ENCODE measurements at places on chromosomes 3 and 15.

GRCh38 chr3:155495387-155495786 is 201.9 kb upstream of the STRIT1 start:
- no peak for DNase-seq

DNA sequence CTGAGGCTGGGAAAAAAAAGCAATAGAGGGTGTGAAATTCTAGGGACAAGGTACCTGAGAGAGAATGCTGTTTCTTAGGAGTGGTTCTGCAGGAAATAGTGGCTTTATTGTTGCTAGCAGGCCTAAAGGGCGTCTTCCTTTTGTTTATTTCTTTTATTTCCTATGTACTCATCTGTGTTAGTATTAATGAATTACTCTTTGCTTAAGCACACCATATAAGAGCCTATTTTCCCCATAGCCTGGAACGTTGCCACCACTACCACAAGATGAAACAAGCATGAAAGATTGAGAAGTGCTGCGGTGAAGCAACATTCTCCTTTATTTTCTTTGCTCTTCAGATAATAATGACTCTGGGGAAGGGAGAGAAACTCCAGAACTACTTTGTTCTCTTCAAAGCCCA is 21.3 kb upstream of the GOLIM4 start:
- DNase-seq, result no peak

GRCh38 chr3:116118475-116119169 is 326.7 kb downstream of the LSAMP start:
- DNase-seq, result no peak

DNA sequence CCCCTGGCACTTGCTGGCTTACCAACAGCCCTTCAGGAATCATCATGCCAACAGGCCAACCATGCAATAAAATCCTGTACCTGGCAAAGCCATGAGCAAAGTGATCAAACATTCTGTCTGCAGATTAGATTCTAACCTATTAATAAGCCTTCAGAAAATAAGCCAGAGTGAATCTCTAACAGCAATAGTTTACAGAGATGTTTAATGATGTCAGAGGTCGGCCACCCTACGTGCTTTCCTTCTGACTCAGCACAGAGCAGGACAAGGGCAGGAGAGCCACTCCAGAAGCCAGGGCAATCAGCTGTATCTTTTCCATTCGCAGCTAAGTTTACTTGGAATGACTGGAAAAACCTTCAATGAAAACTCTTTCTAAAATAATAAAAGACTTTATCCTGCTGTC is 13.1 kb downstream of the COL8A1 start:
- no peak for DNase-seq

DNA sequence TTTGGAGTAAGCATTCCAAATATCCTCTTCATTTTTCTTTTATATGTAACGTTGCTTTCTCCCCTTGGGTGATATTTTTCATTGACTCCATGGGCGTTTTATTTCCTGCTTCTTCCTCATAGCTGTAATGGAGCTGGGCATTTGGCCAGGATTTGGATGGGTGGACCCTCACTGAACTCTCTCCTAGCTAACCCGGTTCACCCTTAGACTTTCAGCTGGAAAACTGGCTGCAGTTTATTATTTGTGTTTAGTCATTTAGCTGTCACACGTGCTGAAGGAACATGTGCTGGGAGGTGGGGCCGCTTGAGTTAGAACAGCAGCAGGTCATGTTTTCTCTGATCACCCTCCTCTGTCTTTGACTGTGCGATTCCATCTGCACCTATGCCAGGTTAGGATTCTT is 407.6 kb downstream of the ZIC1 start:
- peak; percentile 88 for DNase-seq

DNA sequence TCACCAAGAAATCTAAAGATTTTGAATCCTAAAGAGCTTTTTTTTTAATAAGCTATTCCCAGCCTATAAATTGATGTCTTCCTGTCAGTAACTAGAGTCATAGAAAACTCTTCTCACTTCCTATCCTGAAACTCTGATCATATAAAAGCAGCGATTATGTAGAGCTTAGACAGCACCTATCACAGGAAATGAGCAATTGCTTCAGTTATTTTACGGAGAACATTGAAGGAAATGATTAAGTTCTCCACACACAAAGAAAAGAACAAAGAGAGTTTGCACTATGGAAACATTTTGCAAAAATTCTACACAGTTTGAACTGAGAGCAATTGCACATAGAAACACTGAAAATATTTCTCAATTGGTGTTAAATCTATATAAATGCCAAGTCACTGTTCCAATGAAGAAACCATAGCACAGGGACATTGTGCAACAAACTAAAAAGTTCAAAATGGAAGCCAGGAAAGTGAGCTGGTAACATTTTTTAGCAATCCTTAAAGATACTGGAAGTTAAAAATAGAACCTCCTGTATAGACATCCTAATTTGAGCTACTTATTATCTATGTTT is 291.5 kb upstream of the ARHGEF26 start:
- no peak for DNase-seq

- DNase-seq, result no peak
Observed at GRCh38 chr3:110711851-110712516, 359.6 kb upstream of the NECTIN3 start.

DNA sequence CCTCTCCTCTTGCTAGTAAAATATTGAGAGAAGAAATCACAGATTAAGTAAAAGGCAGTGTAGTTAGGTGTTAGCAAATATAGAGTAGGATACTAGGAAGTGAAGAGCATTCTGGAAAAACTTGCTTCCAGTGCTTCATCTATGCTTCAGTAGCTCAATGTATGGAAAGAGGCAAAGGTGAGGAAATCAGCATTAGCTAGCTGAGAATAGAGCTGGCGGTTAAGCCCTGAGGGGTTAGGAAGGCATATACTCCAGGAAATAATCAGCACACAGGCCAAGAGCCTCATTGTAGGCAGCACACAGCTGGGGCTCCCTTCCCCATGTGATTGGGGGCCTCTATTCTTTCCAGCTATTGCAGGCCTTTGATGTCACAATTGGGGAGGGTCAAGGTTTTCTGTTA is 13.8 kb downstream of the RCCD1 start:
- no peak for DNase-seq

GRCh38 chr3:123047062-123047319 is 19.4 kb upstream of the SEMA5B start:
- no peak for DNase-seq

DNA sequence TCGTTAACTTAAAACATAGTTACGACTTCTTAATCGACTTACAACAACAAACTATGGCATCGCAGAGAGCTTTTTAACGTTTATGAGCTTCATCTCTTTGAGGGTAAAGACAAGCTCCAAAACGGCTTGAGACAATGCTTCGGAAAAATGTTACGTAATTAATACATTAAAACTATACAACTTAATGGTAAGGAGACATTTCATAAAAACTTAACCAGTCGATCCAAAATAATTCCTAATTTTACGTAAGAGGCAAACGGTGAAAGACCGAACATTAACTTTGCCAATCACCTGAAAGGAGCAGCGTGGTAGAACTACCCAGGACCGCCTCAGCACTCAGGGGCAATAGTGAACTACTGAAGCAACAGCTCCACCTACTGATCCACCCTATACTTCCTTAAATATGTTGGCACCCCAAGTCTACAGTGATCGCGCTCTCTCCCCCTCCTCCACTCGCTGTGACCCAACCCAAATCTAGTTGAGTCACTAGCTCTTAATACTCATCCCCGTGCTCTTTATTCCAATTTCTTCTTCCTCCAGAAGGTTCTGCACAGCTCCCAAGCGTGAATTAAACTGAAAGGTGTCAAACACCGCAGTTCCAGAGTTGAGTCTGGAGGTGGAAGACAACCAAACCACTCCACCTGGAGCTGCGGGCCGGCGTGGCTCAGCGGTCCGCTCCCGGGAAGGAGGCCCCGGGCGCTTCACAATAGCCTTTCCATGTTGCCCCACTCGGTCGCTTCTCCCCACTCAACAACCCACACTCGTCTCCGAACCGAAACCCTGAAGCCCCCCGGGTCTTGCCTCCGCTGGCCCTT is 901 bp downstream of the NAA50 start:
- DNase-seq, result peak; percentile 87

GRCh38 chr15:93048759-93049161 is 40.3 kb downstream of the RGMA start:
- no peak for DNase-seq

DNA sequence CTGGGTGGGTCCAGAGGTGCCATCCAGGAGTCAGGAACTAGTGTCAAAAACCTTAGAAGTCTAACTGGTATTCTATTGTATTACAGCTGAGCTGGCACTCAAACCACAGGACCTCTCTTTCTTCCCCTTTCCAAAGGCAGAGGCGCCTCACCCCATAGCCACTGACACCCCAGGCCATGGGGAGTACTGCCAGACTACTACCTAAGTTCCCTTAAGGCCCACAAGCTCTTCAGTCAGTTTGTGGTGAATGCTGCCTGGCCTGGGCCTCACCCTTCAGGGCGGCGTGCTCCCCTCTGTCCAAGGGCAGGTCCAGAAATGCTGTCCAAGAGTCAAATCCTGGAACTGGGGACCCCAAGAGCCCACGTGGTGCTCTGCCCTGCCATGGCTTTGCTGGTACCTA is 43.0 kb upstream of the FGF7 start:
- no peak for DNase-seq

DNA sequence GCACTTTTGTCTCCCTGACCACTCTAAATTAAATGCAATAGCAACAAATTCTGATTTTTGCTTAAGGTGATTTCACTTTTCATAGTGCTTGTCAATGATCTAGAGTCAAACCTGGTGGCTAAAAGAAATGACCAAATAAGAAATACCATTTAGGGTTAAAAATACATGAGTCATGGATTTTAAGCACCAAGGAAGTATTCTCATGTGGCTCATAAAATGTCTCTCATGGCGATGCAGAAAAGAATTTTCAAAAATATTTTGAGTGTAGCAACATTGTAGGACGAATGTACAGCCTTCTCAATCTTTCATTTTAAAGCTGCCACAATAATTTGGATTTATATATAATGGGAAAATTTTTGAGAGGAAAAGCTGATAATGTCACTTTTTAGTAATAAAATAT is 193.6 kb downstream of the EPHA3 start:
- no peak for DNase-seq

GRCh38 chr3:8560366-8561007 is 58.9 kb downstream of the LMCD1 start:
- DNase-seq, result no peak

DNA sequence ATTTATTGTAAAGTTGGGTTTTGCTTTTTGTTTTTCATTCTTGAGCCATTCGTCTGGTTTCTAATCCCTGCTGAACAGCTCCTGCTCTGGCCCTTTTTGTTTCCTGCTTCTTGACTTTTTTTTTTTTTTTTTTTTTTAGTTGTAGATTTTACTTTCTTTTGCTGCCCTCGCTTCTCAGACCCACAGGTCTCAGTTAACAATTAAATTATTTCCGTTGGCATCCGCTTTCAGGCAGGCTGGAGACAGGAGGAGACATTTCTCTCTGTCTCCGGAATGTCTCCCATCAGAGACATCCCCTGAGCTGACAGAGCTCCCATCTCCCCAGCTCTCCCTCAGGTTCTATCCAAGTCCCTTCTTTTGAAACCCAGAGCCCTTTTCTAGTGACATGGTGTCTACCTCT is 68.6 kb downstream of the SLC6A6 start:
- no peak for DNase-seq

DNA sequence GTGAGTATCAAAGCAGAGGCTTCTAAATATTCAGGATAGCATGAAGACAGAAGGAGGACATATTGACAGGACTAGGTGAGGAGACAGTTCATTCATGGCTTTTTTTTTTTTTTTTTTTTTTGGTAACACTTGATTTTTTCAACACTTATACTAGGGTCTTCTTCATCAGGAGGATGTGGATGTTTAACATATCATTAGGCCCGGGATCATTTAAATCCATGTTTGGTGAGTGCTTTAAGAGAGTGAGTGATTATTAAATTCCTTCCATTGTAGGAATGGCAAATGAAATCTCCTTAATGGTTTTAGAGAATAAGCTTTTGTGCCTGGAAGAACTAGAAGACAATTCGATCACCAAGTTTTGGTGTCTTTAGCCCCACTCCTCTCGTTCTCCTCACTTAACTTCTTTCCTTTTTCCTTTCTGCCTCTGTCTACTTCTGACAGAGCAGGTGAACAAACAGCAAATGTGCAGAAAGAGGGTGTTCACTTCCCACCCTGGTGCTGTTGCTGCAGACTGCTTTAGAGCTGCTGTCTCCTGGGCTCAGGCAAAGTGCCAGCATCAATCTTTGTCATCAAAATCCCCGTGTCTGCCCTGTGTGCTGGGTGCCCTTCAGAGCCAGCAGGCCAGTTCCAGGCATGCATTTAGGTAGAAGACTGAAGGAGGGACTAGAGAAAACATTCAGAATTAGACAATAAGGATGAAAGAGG is 35.6 kb upstream of the RAB11A start:
- DNase-seq, result no peak

DNA sequence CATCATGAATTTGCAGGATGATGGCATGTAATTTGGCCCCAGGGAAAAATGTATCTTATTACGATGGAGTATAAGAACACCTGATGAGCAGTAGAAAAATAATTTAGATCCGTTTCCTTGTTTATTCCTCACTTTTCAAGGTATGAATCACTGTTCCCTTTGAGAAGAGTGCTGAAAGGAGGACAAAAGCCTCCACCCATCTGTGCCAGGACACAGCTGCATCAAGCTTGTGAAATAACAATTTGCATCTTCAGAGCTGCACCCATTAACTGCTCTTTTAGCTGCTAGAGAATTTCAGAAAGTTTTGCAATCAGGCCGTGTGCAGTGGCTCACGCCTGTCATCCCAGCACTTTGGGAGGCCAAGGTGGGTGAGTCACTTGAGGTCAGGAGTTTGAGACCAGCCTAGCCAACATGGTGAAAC is 9.6 kb downstream of the CLDND1 start:
- DNase-seq, result no peak

- DNase-seq, result no peak
Observed at GRCh38 chr15:78342021-78342420, 1.9 kb downstream of the CRABP1 start.

Measured in muscle of arm (tissue), 14 donors.